Peyer's patch (tissue), 4 donors: ENCODE measurements at places on chromosomes 5 and 9. TPM values are rescaled to one million over a fixed set of nuclear protein-coding genes. Genes with fewer than 3 reads are reported as not detected.

Gene RASEF
- total RNA-seq, result 26.8 TPM

Gene NOXA1
- total RNA-seq, result 37.3 TPM

Gene FAM169A
- 3.5 TPM for total RNA-seq

Gene ELOVL7
- 5.8 TPM for total RNA-seq

Gene RNF14
- total RNA-seq, result 36.2 TPM

Gene DIRAS2
- total RNA-seq, result 2.2 TPM

Gene PRSS3
- total RNA-seq, result 223 TPM
